IMR-90 (cell line): ENCODE measurements at places on chromosomes 7 and 10. TPM values are rescaled to one million over a fixed set of nuclear protein-coding genes. Genes with fewer than 3 reads are reported as not detected.

TYW1B gene
- polyA plus RNA-seq: 0.73 and 1.0 TPM in 2 replicates

PLAC9 gene
- polyA plus RNA-seq: 12.2 and 15.6 TPM in 2 replicates

NPTX2 gene
- 0.03 and 0.07 TPM in 2 replicates for polyA plus RNA-seq

SLC16A9 gene
- polyA plus RNA-seq: 0.11 and 0.26 TPM in 2 replicates

TMEM196 gene
- not detected in 2 replicates for polyA plus RNA-seq

DENND2A gene
- polyA plus RNA-seq: 7.4 and 10.3 TPM in 2 replicates

MOGAT3 gene
- polyA plus RNA-seq: not detected in 2 replicates

PAPOLB gene
- polyA plus RNA-seq: not detected in 2 replicates

SGCE gene
- polyA plus RNA-seq: 32.3 and 39.4 TPM in 2 replicates
